PC-9 (cell line): ENCODE measurements at places on chromosomes 13 and 19. TPM values are rescaled to one million over a fixed set of nuclear protein-coding genes. Genes with fewer than 3 reads are reported as not detected.

Gene ZNF253
- total RNA-seq, result 4.2 and 5.1 TPM in 2 replicates

DNA sequence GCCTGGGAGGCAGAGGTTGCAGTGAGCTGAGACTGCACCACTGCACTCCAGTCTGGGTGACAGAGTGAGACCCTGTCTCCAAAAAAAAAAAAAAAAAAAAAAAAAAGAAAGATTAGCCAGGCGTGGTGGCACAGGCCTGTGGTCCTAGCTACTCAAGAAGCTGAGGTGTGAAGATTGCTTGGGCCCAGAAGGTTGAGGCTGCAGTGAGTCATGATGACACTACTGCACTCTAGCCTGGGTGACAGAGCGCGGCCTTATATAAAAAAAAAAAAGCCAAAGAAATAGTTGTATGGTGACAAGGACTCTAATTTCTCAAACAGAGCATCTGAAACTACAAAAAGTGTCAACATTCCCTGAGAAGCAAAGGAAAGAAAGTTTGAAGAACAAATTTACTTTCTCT lies 3.4 kb downstream of the PBX4 start:
- DNase-seq, result peak; percentile 53

- DNase-seq, result peak; percentile 91
Measured at GRCh38 chr13:103883164-103883563, 816.9 kb upstream of the SLC10A2 start.

Gene C19orf38
- total RNA-seq, result 0.59 and 1.4 TPM in 2 replicates

GRCh38 chr19:40523322-40524047 lies 53.2 kb upstream of the SHKBP1 start:
- DNase-seq, result peak; percentile 75
